ENCODE measurements at places on chromosomes 6 and 20. TPM values are rescaled to one million over a fixed set of nuclear protein-coding genes. Genes with fewer than 3 reads are reported as not detected.

CD93 gene
- polyA plus RNA-seq = 42.1 TPM

ITCH gene
- 24.0 TPM for polyA plus RNA-seq

UTRN gene
- 27.6 TPM for polyA plus RNA-seq

FAM209A gene
- 0.18 TPM for polyA plus RNA-seq

SLC17A2 gene
- polyA plus RNA-seq = not detected

IL17F gene
- not detected for polyA plus RNA-seq

KIF3B gene
- 10.6 TPM for polyA plus RNA-seq

ANKRD66 gene
- polyA plus RNA-seq = not detected

F13A1 gene
- polyA plus RNA-seq = 124 TPM

MEP1A gene
- 0.13 TPM for polyA plus RNA-seq

LBP gene
- polyA plus RNA-seq = 0.20 TPM

RNF39 gene
- 1.1 TPM for polyA plus RNA-seq

GPR6 gene
- not detected for polyA plus RNA-seq

CDSN gene
- not detected for polyA plus RNA-seq

MLN gene
- polyA plus RNA-seq = not detected

RSPO3 gene
- polyA plus RNA-seq = 0.40 TPM

EPPIN gene
- 0.21 TPM for polyA plus RNA-seq

NUS1 gene
- 14.6 TPM for polyA plus RNA-seq

RNF144B gene
- 3.0 TPM for polyA plus RNA-seq

PTP4A1 gene
- 9.4 TPM for polyA plus RNA-seq

RAET1L gene
- not detected for polyA plus RNA-seq

PRL gene
- 0.58 TPM for polyA plus RNA-seq

LGSN gene
- polyA plus RNA-seq = not detected

SCRT2 gene
- not detected for polyA plus RNA-seq

ASIP gene
- polyA plus RNA-seq = 57.1 TPM

DEFB124 gene
- polyA plus RNA-seq = not detected

E2F3 gene
- polyA plus RNA-seq = 1.8 TPM

MKKS gene
- polyA plus RNA-seq = 21.9 TPM

SEMG1 gene
- not detected for polyA plus RNA-seq

HSPA12B gene
- polyA plus RNA-seq = 14.3 TPM

CYP21A2 gene
- 4.8 TPM for polyA plus RNA-seq

ZNF334 gene
- 10.7 TPM for polyA plus RNA-seq

COX4I2 gene
- 3.5 TPM for polyA plus RNA-seq

MED20 gene
- polyA plus RNA-seq = 15.1 TPM

PRR18 gene
- not detected for polyA plus RNA-seq

POU5F1 gene
- polyA plus RNA-seq = 0.25 TPM

NCOA5 gene
- 27.9 TPM for polyA plus RNA-seq

BACH2 gene
- 3.2 TPM for polyA plus RNA-seq

CST4 gene
- not detected for polyA plus RNA-seq

SLC16A10 gene
- polyA plus RNA-seq = 0.98 TPM

SLC44A4 gene
- polyA plus RNA-seq = 1.8 TPM

CTAGE9 gene
- not detected for polyA plus RNA-seq

MUC21 gene
- not detected for polyA plus RNA-seq

OPRL1 gene
- 0.62 TPM for polyA plus RNA-seq

LY6G5B gene
- polyA plus RNA-seq = 11.4 TPM

CLPSL1 gene
- not detected for polyA plus RNA-seq

PNPLA1 gene
- polyA plus RNA-seq = 0.07 TPM

GPX6 gene
- polyA plus RNA-seq = not detected
